ENCODE measurements at places on chromosomes 2 and 18.

- no peak for DNase-seq
Observed at GRCh38 chr2:220499225-220499624, 871.8 kb downstream of the SLC4A3 start.

DNA sequence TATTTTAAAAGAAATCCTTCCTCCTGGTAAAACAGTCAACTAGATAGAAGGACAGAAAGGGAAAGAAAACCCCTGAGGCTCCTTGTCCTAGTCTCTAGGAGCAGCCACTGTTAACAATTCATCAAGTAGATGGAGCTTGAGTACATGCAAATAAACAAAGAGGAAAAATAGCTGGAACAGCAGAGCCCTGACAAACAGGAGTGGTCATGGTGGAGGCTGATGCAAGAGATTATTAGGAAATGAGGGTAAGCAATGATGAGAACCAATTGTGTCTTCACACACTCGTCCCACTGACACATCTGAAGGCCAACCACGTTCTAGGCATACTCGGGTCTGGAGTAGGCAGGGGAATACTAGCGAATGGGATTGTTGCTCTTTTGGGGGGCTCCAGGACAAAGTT, 9.2 kb downstream of the DLGAP1 start:
- DNase-seq: no peak

- no peak for DNase-seq
Observed at GRCh38 chr18:36403896-36404820, 106.6 kb downstream of the FHOD3 start.

DNA sequence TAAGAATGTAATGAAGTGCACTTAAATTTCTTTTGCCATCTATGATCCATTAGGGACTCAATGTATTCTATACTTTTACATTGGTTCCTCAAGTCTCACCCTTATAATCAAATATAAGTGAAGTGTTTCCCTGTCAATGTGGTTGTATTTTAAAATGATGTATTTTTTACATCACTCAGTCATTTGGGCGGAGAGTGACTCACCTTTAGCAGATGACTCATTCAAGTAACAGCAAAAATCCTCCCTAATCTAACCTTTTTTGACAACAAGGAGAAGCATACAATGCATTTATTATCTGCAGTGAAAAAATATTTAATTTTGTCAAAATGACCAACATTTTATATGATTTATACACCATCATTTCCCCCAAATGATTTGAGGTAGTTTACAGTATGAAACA, 94.4 kb downstream of the FANCL start:
- no peak for DNase-seq

- no peak for DNase-seq
Observed at GRCh38 chr2:172704072-172704936, 31.3 kb upstream of the RAPGEF4 start.

DNA sequence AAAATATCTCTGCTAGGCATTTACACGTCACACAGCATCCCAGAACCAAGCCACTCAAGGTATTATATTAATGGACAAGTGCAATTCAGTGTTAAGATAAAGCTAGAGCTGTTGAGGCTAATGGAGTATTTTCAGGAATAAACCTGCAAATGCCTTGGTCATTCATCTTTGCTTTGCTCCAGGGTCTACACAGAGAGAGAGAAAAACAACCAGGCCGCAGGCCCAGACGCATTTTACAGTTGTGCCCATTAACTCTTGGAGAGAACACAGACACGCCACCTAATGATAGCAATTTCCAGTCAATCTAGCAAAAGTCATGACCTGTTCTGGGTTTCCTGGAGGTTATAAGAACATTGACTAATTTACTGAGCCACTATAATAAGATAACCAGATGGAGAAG, 829.3 kb downstream of the LRRTM4 start:
- DNase-seq: no peak

DNA sequence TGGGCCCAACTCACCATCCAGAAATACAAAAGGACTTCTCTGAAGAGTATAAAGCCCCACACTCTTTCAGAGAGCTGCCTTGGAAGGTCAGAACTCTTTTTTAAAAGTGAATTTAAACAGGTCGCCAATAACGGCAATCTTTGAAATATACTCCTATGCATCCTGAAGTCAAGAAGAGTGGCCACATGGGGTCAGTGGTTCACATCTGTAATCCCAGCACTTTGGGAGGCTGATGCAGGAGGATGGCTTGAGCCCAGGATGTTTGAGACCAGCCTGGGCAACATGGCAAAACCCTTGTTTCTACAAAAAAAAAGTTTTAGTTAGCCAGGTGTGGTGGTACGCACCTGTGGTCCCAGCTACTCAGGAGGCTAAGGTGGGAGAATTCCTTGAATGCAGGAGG, 68.1 kb upstream of the FZD7 start:
- no peak for DNase-seq
